ENCODE measurements at places on chromosomes 12 and 14. TPM values are rescaled to one million over a fixed set of nuclear protein-coding genes. Genes with fewer than 3 reads are reported as not detected.

GRCh38 chr14:38089123-38089522, 118.6 kb upstream of the SSTR1 start:
- no peak for DNase-seq

DNA sequence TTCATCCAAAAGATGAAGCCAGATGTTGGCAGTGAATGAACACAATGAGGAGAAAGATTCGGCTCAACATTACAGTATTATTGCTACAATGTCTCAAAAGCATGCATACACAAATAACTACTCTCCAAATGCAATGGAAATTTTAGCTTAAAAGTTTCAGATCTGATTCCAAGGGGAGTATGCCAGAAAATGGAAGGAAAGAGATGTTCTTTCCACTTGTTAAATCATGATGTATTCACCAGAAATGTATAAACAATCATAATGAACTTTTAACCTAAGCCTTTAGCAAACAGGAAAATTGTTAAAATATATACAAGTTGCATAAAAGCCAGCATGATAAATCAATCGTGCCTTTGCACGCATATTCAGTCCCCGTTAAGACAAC, 62.1 kb downstream of the SH2B3 start:
- DNase-seq, result peak; percentile 21

DNA sequence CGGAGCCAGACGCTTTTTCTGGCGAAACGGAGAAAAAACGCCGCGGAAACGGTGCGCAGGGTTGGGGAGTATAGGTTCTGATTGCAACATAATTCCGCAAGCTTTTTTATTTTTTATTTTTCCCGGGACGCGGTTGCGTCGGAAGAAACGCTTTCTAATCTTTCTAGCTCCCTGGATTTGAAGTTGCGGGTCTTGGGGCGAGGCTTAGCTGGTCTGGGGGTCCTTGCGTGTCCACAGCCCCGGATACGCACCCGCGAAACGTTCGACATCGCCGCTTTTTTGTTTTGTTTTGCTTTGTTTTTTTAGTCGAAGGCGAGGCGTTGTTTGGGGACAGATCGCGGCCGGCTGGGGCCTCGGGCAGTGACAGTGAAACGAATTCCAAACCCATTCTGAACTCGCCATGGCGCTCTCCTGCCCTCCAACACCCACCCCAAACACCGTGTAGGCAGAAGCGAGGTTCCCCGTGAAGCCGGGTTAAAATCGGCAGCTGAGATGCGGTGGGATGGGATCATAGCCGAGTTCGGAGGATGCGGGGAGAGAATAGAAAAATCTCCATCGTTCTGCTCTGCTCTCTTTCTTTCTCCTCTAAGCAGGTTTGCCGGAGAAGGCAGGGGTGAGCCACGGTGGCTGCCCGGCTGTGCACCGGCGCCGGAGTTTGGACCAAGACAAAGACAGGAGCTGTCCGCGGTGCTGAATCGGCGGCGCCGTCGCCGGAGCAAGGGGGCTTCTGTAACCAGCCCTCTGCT, 8.1 kb upstream of the LHX5 start:
- DNase-seq, result peak; percentile 65

DNA sequence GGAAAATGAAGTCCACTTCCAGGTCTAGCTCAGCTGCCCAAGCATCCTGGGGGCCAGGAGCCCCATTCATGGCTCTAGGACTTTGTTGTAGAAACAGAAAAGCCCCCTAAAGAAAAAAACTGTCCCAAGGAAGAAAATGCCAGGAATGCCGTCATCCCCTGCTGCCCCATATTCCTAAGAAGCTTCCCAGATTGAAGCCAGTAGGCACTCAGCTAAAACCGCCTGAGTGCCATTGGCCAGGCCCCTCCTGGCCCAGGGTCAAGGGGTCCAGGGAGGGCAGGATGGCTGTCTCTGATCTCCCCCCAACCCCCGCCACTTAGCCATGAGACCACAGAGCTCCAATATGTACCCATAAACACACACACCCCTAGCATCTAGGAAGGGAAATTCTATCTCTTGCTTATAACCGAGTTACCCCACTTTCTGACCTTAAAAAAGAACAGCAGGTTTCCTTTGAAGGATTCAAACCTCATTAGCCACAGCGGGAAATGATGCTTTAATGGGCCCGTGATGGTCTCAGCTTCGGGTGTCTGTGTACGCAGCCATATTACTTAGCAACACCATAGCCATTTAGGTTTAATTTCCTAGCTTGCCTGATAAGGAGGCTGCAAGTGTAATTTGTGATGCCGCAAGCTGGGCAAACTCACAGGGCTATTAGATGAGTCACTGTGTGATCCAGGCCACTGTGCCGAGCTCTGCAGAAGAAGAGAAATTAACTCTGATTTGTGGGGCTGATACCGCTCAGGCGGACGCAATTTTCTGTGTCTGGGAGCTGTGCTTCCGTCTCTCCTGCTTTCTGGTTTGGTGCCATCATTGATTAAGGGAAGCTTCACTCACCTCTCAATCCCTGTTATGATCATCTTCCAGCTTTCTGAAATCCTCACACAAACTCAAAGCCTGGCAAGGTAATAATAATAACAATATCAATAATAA, 84.2 kb downstream of the GCH1 start:
- DNase-seq, result peak; percentile 69

DNA sequence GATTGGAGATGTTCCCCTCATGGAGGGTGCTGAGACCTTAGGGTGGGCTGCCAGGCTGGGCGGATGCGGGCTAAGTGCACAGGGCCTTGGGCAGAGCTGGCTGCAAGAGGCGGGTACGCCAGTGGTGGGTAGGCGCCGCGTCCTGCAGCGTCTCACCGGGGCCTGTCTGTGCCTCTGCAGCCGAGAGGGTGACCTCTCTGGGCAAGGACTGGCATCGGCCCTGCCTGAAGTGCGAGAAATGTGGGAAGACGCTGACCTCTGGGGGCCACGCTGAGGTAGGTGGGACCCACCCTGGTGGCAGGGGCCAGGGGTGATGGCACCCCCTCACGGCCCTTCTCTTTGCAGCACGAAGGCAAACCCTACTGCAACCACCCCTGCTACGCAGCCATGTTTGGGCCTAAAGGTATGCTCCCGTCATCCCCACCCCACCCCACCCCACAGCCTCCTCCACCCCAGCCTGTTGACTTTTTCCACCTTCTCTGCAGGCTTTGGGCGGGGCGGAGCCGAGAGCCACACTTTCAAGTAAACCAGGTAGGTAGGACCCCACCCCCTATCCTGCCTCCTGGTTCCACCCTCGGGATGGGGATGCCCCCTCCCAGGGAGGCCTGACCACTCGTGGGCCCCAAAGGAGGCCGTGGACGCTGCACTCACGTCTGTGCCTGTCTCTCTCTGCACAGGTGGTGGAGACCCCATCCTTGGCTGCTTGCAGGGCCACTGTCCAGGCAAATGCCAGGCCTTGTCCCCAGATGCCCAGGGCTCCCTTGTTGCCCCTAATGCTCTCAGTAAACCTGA, 1.5 kb downstream of the CRIP1 start:
- no peak for DNase-seq

- DNase-seq, result no peak
Measured at GRCh38 chr14:97283005-97283403, 485.8 kb downstream of the VRK1 start.

- DNase-seq, result no peak
Measured at GRCh38 chr14:89586258-89587135, 169.5 kb upstream of the FOXN3 start.

- peak; percentile 75 for DNase-seq
Measured at GRCh38 chr14:64303471-64303917, 9.3 kb upstream of the ESR2 start.

DNA sequence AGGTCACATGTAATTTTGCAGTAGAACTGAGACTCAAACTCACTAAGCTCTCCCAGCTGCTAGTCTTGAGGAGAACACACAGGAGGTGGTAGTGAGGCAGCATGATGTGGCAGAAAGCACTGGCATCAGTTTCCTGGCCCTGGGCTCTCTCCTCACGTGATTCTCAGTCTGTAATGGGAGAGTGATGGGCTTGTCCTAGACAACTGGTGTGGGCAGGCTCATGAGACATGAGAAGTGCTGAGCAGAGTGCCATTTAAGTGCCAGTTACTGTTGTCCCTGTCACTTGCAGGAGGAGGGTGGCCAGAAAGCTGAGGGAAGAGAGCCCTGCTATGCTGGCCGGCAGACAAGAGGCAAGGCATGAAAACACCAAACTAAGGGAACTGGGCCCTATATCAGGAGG, 48.5 kb upstream of the OVCH1 start:
- no peak for DNase-seq

The HOMEZ gene
- total RNA-seq, result 6.5 TPM

GRCh38 chr14:35854696-35855270, 28.6 kb downstream of the BRMS1L start:
- no peak for DNase-seq

DNA sequence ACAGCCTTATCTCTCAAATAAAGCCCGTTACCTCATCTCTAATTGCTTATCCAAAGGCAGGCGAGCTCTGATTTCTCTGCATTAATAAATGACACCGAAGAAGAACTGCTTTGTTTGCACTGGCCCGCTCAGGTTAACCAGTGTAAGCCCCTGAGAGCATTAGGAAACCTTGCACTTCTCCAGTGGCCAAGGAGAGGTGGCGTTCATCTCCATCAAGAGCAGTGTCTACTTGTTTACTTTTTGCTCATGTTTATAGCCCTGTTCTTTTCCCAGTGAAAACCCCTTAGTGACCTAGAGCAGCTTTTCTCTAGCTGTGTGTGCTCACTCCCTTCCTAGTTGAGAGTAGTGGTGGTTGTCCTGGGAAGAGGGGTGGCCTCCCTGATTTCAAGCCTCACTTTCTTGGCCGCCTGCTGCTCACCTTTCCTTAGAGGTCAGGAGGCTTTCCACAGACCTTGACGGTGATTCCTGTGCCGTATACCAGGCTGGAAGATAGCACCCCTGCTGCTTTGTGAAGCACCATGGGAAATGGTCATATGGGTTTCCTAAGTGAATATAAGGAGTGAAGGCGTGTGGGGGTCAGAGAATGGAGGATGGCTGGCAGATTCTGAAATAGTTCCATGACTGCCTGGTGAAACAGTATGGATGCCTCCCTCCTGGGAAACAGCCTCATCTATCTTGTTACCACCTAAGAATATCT, 16.6 kb downstream of the FBXW8 start:
- DNase-seq, result no peak

DNA sequence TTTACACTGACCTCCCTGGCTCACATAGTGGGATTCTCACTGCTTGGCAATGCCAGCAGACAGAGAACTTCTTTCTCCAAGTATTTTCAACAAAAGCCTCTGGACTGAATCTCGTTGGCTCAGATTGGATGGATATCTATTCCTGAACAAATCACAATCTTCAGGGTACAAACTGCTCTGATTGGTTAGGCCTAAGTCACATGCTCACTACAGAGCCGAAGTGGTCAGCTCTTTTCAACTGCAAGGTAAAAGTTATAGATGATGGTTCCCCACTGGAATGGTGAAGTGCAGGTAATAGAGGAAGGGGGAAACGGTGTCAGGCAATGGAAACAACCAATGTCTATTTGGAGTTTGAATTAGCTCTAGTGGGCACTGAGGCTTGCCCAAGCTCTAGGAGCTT, 16.7 kb upstream of the VRK1 start:
- DNase-seq, result no peak

GRCh38 chr12:99153293-99153692, 494.3 kb upstream of the GARIN6 start:
- DNase-seq, result no peak

DNA sequence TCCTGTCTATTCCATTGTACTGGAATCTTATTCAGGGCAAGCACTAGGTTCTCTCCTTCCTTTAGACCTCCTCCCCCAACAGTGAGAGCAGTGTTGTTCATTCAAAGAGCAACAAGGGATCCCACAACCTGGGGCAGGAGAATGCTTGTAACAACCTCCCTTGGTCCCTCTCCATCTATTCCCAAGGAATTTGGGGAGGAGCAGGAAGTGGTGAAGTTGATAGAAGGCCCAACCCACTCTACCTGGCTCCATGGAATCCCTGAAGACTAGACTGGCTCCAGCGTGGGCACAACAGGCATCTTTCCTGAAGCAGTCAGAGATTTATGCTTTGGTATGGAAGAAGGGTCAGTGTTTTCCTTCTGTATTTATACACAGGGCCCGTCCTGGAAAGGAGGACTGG, 33.4 kb upstream of the CISTR start:
- DNase-seq, result no peak

DNA sequence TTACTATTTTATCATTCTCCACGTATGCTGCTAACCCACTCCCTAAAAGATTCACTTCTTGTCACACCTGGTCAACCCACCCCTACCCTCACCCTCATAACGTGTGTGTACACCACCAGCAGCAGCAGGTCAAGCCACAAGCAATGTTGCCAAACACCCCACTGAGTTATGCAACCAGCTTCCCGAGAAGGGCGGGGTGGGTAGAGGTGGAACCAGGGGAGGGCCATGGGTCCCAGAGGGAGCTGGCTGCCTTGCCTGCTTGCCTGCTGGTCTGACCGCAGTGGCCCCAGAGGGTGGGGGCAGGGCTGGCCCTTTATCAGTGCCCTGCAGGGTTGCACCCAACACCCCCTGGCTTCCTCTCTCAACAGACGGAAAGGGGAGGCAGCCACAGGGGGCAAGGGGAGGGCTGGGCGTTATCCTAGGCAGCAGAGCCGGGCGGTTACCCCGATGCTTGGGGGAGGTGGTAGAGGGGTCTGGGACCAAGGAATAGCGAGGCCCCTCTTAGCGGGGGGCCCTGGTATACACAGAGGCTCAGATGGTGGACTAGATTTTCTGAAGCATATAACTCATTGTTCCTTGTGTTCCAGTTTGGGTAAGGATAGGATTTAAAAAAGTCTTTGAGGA, 3.5 kb upstream of the NFE2 start:
- DNase-seq, result no peak

The BIN2 gene
- not detected for total RNA-seq

DNA sequence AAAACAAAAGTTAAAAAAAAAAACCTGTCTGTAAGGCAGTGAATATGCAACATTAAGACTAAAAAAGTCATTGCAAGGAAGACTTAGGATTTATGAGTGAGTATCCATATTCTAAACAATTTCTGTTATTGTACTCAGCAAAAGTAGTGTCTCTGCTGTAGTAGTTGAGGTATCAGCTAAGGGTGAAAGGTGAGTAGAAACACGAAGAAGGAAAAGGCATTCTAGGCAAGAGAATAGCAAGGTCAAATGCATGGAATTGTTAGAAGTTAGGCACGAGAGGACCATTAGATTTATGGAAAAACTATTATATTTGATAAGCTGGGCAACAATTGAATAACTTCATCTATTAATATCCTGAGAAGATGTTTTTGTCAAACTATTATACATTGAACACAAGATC, 1.8 kb downstream of the EID3 start:
- DNase-seq, result no peak

GRCh38 chr12:1126091-1126490, 135.1 kb downstream of the ERC1 start:
- DNase-seq, result no peak

The HOXC6 gene
- 0.05 TPM for total RNA-seq

DNA sequence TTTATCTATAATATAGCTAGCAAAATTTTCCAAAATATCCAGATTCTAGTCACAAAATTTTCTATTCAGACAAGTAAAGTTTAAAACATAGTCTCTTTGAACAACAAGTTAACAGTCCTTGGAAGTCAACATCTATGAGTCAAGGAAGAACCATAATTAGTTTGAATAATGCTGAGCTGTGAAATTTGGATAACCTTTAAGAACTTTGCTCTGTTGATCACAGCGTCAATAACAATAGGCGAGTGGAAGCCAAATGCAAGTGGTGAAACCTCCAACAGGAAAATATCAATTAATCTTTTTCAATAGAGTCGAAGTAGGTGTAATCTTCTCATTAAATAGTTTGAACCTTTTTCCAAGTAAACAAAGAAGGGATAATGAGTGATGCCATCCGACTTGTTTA, 466.6 kb downstream of the FOXG1 start:
- DNase-seq, result no peak

- DNase-seq, result peak; percentile 31
Measured at GRCh38 chr14:93970585-93970964, 5.8 kb downstream of the ASB2 start.

The FAM90A1 gene
- not detected for total RNA-seq

The CMKLR1 gene
- 0.19 TPM for total RNA-seq

- no peak for DNase-seq
Measured at GRCh38 chr14:38083039-38083438, 124.7 kb upstream of the SSTR1 start.
